H1 (cell line): ENCODE measurements at places on chromosomes 7 and 10. TPM values are rescaled to one million over a fixed set of nuclear protein-coding genes. Genes with fewer than 3 reads are reported as not detected.

ABCA13 gene
- 0.07 and 0.13 TPM in 2 replicates for total RNA-seq

PALS2 gene
- 84.1 and 98.3 TPM in 2 replicates for total RNA-seq

AGAP3 gene
- 66.4 and 68.1 TPM in 2 replicates for total RNA-seq

ASAH2 gene
- total RNA-seq = 2.0 and 3.1 TPM in 2 replicates

TRPV5 gene
- not detected in 2 replicates for total RNA-seq

CLEC5A gene
- not detected in 2 replicates for total RNA-seq

WNT8B gene
- 0.34 and 0.67 TPM in 2 replicates for total RNA-seq

LIPJ gene
- total RNA-seq = not detected in 2 replicates

HKDC1 gene
- 0.11 and 0.78 TPM in 2 replicates for total RNA-seq

MTERF1 gene
- total RNA-seq = 11.1 and 12.6 TPM in 2 replicates

PLAC9 gene
- total RNA-seq = 12.4 and 16.7 TPM in 2 replicates

PTPRN2 gene
- 3.6 and 4.5 TPM in 2 replicates for total RNA-seq

PNLIPRP3 gene
- not detected in 2 replicates for total RNA-seq

AUTS2 gene
- 95.3 and 101 TPM in 2 replicates for total RNA-seq

PPP1R17 gene
- total RNA-seq = 2.5 and 3.8 TPM in 2 replicates

LLCFC1 gene
- not detected in 2 replicates for total RNA-seq

PRF1 gene
- total RNA-seq = not detected in 2 replicates

PIK3CG gene
- not detected in 2 replicates for total RNA-seq

NODAL gene
- 6.3 and 7.3 TPM in 2 replicates for total RNA-seq

C10orf62 gene
- not detected in 2 replicates for total RNA-seq

LRIT1 gene
- total RNA-seq = not detected in 2 replicates

TAS2R4 gene
- total RNA-seq = 1.3 TPM in 2 replicates

FIGNL1 gene
- 9.9 and 11.8 TPM in 2 replicates for total RNA-seq

PRLHR gene
- not detected in 2 replicates for total RNA-seq

FEZF1 gene
- 10.6 and 12.9 TPM in 2 replicates for total RNA-seq

ADRA2A gene
- 5.9 and 7.3 TPM in 2 replicates for total RNA-seq

TMEM243 gene
- total RNA-seq = 26.0 and 27.6 TPM in 2 replicates

DGKI gene
- 0.71 and 0.84 TPM in 2 replicates for total RNA-seq

MSMB gene
- total RNA-seq = not detected in 2 replicates

RBP3 gene
- not detected in 2 replicates for total RNA-seq

CABCOCO1 gene
- not detected in 2 replicates for total RNA-seq

SMNDC1 gene
- 48.6 and 53.5 TPM in 2 replicates for total RNA-seq

AMPH gene
- 12.1 and 12.2 TPM in 2 replicates for total RNA-seq
